NCI-H460 (cell line): ENCODE measurements at places on chromosomes 5 and 9.
A peak's percentile ranks its signal among the peaks of the same experiment; 100 is the strongest.

DNA sequence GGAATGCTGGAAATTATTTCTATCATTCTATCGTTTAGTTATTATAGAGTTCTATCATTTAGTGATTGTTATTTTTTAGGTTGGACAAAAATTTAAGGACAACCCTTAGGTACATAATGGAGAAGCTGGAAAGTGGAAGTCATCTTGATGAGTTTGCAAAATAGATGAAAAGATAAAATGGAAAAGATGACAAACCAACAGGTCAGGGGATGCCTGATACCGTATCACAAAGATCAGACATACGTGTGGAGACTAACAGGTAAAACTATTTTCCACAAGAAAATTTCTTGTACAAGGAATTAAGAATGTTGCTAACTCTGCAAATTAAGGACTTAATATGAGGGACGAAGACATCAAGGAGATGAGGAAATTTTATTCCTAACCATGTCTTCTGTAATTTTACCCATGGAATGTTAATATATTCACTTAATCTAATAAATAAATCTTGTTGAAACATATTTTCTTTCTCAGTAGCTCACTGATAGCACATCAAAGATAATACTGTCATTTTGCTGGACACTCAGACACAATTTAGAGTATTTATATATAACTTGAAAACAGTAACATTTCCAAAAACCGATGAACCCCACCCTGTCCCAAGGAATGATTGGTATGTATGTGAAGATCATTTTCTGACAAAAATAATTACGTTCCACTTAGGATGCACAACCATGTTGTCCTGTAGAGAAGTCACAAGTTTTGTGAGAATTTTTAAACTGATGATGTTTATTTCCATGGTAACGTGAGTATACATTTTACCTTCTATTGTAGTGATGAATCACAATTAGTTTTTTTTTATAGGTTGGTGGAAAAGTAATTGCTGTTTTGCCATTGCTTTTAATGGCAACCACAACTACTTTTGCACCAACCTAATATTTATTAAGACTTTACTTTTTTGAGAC is 2.6 kb downstream of the LURAP1L start:
- DNase-seq, result no peak

DNA sequence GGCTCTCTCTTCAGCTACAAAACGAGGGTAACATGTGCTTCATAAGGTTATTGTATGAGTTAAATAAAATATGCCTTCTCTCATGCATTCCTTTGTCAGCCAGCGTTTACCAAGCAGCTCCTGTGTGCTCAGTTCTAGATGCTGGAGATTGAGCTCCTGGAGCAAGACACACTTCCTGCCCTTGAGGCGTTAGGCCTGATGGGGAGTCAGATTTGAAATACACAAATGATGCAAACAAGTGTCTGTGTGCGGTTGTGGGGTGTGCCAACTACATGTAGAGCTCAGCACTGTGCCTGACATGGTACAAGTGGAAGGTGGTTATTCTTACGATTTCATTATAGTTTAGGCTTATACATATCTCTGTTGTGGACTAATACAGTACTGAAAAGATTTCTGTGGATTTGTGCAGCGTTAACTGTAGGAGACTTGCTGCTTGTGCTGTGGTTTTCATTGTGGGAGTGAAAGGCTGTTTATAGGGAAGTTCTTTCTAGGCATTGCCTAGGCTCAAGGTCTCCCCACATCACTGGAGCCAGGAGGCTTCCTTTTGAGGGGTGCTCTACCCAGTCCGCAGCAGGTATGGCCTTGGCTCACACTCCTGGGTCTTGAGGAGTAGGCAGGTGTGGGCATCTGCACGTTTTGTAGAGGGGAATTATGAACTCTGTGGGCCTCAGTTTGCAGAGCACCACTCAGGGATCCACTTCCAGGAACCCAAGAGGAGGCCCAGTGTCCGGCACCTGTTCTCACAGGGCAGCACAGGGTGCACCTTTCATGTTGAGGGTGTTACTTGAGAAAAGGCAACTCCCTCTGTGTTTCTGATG is 39.8 kb upstream of the ANGPTL2 start:
- DNase-seq, result no peak

DNA sequence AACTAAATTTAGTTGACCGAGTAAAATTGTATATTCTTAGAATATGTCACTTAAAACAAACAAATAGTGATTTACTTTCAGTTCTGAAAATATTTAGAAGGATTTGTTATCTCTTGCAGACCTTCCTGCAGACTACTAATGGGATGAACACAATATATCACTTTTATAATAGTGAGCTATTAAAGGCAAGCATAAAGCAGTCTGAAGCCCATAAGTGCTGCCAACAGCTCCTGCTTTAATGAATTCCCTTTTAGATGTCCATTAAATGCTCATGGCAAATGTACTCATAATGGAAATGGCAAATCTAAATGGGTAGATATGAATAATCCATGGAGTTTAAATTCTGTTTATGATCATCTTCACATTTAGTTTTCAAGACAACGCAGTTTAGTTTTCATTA is 170.2 kb downstream of the RANBP17 start:
- DNase-seq, result no peak

GRCh38 chr5:76386360-76386759 is 16.7 kb upstream of the IQGAP2 start:
- no peak for DNase-seq

DNA sequence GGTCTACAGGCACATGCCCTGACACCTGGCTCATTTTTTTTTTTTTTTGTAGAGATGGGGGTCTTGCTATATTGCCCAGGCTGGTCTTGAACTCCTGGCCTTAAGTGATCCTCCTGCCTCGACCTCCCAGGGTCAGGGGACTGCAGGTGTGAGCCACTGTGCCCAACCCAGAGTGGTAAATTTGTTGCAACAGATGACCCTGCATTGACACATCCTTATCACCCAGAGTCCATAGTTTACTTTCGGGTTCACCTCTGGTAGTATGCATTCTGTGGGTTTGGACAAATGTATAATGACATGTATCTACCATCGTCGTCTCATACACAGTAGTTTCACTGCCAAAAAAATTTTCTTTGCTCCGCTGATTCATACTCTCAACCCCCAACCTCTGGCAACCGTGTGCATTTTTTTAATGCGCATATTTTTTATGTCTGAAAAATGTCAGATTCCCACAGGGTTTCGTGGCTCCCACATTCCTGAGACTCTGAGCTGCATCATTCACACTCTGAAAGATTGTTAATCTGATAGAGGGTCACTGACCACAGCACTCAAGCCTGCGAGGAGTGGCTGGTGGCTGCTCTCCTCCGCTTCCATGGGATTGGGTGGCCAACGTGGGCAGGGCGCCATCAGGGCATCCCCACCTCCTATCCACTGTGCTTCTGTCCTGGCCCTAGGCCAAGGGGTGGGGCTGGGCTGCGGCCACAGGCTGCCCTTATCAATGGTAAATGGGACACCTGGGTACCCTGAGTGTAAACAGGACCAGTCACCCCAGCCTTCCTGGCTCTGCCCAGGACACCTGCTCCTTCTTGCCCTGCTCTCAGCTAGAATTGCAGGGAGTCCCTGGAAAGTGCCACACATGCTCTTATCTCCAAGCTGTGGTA is 9.6 kb downstream of the NDST1 start:
- peak; percentile 75 for DNase-seq

DNA sequence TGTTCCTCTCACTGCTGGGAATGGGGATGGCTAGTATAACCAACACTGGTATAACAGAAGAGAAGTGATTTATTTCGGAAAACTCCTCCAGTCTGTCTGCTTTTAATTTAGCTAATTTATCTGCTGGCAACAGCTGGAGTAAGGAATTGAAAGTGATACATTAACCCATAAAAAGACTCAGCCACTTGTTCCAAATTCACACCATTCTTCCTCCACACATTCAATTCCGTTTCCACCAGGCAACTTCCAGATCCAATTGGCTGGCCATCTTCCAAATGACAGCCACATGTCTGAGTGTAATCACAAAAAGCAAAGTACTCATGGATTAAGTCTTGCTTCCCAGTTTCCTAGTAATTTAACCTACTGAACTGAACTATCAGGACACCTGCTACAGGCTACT is 77.1 kb upstream of the RETREG1 start:
- DNase-seq, result no peak
